ENCODE measurements at places on chromosomes 11 and 22. TPM values are rescaled to one million over a fixed set of nuclear protein-coding genes. Genes with fewer than 3 reads are reported as not detected.

Gene CD44
- total RNA-seq, result 260 TPM

Gene SCGB1C1
- total RNA-seq, result not detected

Gene KRTAP5-9
- not detected for total RNA-seq

Gene ANKK1
- not detected for total RNA-seq

Gene TMEM25
- total RNA-seq, result 10.9 TPM

Gene GAL3ST3
- total RNA-seq, result not detected

Gene LRRC32
- total RNA-seq, result 57.8 TPM

Gene POTEH
- total RNA-seq, result not detected

Gene MRGPRX3
- total RNA-seq, result not detected

Gene FXYD2
- 0.38 TPM for total RNA-seq

Gene CHST1
- 0.19 TPM for total RNA-seq

Gene CSF2RB
- 4.5 TPM for total RNA-seq

Gene WNT11
- total RNA-seq, result 0.85 TPM

Gene SNX32
- 0.38 TPM for total RNA-seq

Gene OR2AG2
- total RNA-seq, result under 0.01 TPM

Gene CDC42EP2
- 18.3 TPM for total RNA-seq

Gene LDHAL6A
- not detected for total RNA-seq

Gene DDT
- 127 TPM for total RNA-seq

Gene SOX6
- total RNA-seq, result 0.28 TPM

Gene SCARF2
- total RNA-seq, result 21.5 TPM

Gene SERHL2
- total RNA-seq, result 3.6 TPM

Gene H19
- total RNA-seq, result 9.2 TPM

Gene HTR3A
- not detected for total RNA-seq

Gene CNTF
- total RNA-seq, result 1.1 TPM

Gene NEFH
- total RNA-seq, result under 0.01 TPM

Gene RHOD
- total RNA-seq, result 6.2 TPM

Gene LAMTOR1
- total RNA-seq, result 62.3 TPM

Gene ADORA2A
- total RNA-seq, result 13.2 TPM

Gene SAA1
- 3.1 TPM for total RNA-seq

Gene CTTN
- total RNA-seq, result 405 TPM

Data from regular cardiac myocyte (primary cell).